Stimulated activated CD4-positive, alpha-beta T cell treated with anti-CD3 and anti-CD28 coated beads, Interleukin-2, amount 100 ng/mL, for 4 hours (primary cell): ENCODE measurements at places on chromosomes 4 and X.

DNA sequence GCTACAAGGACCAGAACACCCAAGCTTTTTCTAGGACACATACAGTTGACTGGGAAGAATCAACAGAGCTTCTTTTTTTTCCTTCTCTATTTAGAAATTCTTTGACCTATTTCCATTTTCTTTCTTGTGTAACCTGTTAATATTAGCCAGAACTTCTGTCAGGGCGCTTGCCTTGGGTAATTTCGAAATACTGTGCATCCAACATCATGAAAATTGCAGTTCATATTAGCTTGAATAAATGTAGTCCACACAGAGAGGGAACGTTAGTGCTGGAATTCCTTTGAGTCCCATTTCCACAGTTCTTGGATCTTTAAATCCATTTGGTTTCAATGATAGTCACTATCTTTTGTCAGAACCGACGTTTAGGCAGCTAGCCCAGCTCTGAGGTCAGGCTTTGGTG is 141.8 kb downstream of the MXRA5 start:
- no peak for DNase-seq

DNA sequence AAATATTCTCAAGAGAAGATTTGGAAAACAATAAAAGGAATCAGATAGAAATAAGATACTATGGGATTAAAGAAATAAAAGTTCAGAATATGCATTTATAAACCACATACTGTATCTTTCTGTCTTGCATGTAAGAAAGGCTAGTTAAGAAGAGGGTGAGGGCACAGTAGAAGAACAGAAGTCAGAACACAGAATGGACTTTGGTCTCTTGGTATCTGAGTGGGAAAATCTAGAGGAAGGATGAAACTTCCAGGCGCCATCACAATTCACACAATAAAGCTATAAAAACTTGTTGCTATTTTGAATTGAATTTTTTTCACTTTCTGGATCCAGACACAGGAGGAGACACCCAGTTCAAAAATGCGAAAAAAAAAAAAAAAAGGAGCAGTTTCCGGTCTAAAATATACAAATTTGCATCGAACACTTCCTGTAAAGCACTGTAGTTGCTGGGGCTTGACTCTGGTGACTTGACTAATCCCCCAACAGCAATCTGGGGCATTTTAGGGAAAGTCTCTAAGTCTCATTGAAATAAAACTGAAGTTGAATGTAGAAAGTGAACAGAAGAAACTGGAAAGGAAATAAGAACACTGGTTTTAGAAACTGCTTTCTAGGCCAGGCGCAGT is 8.1 kb upstream of the NAAA start:
- no peak for DNase-seq

GRCh38 chr4:99714179-99714578 is 56.6 kb upstream of the C4orf54 start:
- DNase-seq, result no peak

- DNase-seq, result no peak
Measured at GRCh38 chrX:135009838-135010237, 12.5 kb downstream of the RTL8B start.

GRCh38 chr4:84378356-84378755 is 120.7 kb downstream of the NKX6-1 start:
- DNase-seq, result no peak

DNA sequence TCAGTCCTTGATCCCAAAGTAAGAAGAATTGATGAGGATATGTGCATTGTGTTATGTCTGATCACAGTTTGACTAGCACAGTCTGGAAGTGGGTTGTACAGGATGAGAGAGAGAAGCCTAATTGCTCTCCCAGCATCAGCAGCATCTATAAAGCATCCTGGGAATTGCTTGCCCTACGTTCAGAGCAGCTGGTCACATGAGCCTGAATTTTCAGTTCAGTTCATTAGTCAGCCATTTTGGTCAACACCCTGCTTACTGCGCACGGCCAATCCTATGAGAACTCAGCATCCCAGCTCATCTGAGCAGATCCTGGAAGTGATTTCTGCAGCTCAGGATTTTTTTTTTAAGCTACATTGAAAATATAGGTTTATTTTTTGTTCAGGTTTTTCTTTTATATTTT is at the start of gene RUFY3:
RUFY3 (plus strand) TSS at position 218 of the 400 bp plus-strand sequence. CDS start 610 bp downstream, outside the sequence.
- no peak for DNase-seq

DNA sequence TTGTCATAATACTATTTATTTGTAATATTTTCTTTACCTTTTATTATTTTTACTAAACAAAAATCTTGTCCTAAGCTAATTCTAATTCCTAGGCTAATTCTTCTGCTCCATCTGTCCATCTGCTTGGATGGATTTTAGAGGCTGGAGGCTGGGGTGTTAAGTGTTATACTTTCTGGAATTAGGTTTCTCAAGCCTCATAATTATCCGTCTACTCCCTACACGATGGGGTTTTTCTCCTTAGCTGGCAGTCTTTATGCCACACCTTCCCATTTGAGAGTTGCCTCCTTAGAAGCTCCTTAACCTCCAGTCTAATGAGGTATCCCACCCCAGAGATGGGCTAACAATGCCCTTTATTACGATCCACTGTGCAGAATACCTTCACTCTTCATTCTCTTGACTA is 37.6 kb upstream of the LGI2 start:
- no peak for DNase-seq

DNA sequence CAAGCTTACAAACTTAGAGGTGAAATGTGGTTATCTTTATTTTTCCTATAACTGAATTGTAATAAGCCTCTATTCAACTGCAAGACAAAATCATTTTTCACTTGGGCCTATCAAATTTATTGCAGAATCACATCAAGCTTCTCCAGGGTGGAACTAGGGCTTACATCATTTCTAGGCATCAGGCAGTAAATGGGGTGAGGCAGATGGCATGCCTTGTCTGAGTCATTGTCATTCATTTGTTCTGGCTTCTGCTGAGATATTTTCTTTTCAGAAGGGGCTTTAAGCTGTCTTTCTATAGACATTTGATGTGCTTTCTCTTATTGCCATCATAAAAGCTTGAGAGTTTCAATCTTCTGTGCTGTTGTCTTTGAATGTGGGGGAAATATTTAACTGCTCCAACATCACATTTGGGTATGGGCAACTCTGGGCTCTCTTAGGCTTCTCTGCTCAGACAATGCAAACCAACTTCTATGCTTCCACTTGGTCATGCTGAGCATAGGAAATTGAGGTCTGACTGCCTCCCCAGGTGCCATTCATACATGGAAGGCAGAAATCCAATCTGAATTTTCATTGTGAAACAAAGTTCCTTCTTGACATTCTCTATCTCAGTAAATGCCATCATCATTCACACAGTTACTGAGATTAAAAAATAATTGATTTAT is 225.8 kb upstream of the GIMD1 start:
- no peak for DNase-seq
